Cardiac fibroblast (primary cell): ENCODE measurements at places on chromosomes 12 and 14.

- DNase-seq, result no peak
These were observed 70.0 kb downstream of the PPP2R5E start for GRCh38 chr14:63472986-63473788.

GRCh38 chr12:72346363-72346944 is 74.3 kb downstream of the TRHDE start:
- DNase-seq, result peak; percentile 56

DNA sequence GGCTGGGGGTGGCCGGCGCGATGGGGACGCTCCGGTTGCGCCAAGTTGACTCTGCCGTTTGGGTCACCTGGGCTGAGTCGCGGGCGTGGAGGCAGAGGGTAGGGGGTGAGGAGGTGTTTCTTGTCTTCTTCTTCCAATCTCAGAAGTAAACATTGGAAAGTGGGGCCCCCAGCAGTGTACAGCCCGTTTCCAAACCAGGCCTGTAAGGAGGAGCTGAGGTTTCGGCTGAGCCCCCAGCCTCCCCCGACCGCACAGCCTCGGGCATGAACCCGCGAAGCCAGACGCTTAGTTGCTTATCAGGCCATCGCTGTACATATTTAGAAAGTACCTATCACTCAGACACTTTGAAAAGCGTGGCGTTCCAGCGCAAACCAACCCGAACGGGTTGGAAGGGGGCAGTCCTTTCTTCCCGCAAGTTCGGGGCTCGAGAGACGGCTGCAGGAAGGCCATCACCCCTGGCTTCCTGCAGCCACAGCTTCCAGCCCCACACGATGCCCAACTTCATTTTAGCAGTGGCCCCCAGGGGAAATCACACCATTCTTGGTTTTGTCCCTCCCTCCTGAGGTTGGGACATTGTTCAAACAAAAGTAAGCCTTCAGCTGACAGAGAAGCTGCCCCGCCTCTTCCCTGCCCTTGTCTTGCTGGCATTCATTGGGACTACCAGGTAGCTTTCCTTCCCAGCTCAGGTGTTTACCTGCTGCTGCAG is 164.1 kb downstream of the ZFP36L1 start:
- DNase-seq, result no peak

DNA sequence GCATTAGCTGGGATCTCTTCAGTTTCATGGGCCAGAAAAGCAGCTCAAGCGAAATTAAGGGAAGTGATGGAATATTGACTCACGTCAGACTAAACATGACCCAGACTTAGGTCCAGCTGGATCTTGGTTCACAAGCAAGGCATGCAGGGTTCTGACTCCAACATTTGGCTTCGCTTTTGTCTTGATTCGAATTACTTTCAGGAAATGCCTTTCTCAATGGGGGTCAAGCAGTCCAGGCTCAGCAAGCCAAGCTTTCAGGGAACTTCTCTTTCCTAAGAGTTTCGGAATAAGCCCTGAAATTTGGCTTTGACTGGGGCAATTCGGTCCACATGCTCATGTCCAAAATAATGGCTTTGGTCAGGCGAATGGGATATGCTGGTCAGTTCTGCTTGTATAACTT is 678.7 kb upstream of the TMEM132C start:
- peak; percentile 90 for DNase-seq

DNA sequence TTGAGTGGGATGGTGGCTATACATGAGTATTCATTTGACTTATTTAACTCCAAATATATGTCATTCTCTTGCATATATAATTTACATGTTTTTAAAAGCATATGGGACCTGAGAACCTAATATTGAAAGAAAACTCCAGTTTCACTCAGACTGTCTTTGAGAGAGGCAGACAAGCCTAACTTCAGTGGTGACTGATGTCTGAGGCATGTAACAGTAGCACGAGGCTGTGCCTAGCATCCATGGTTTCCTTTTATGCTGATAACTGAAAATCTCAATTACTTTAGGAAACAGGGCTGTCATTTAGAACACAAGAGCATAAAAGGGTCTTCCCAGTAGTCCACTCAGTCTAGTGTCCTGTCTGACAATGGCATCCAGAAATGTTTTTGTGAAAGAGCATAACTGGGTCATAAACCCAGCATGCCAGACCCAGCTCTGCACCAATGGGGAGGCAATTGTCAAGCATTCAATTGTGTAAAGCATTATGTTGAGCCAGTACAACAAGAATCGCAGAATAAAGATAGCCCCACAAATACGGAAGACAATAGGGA is 24.3 kb downstream of the MAPK1IP1L start:
- peak; percentile 51 for DNase-seq

DNA sequence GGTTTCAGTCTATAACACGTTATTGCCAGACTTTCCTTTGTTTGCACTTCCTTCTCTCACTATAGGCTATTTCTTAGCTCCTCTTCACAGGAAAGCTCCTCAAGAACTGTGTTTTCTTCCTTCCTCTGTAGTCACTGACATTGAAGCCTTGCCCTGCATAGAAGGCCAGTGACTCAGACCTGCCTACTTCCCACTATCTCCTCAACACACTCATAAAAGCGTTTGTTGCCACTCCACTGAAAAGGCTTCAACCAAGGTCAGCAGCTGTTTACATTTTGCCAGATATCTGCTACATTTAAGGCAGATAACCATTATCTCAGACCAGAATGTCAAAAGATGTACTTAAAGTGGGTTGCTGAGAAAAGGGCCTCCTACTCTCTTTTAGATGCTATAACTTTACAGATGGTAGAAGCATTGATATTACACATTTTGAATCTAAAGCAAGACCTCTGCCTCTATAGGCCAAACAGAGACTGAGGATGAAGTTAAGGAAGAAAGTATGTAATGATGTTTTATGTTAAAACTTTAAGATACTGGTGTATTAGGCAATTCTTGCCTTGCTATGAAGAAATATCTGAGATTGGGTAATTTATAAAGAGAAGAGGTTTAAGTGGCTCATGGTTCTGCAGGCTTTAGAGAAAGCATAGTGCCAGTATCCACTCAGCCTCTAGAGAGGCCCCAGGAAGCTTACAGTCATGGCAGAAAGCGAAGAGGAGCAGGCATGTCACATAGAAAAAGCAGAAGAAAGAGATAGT is 233.3 kb upstream of the FLRT2 start:
- peak; percentile 69 for DNase-seq

DNA sequence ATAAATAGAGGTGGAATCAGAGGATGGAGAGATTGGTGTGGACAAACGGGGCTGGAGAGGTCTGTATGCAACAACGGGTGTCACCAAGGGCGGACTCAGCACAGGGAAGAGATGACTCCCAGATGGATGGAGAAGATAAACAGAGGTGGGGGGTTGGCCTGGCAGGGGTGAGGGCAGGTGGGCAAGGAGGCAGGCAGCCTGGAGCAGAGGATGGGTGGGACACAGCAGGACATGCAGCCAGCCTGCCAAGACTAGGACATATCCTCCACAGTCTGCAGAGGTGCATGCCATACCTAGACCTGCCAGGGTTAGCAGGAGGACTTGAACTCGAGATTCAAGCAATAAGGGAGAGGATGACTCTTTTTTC is 56.2 kb downstream of the TTC7B start:
- no peak for DNase-seq

- DNase-seq, result no peak
These were observed 78.6 kb downstream of the EML1 start for GRCh38 chr14:99871771-99872170.

DNA sequence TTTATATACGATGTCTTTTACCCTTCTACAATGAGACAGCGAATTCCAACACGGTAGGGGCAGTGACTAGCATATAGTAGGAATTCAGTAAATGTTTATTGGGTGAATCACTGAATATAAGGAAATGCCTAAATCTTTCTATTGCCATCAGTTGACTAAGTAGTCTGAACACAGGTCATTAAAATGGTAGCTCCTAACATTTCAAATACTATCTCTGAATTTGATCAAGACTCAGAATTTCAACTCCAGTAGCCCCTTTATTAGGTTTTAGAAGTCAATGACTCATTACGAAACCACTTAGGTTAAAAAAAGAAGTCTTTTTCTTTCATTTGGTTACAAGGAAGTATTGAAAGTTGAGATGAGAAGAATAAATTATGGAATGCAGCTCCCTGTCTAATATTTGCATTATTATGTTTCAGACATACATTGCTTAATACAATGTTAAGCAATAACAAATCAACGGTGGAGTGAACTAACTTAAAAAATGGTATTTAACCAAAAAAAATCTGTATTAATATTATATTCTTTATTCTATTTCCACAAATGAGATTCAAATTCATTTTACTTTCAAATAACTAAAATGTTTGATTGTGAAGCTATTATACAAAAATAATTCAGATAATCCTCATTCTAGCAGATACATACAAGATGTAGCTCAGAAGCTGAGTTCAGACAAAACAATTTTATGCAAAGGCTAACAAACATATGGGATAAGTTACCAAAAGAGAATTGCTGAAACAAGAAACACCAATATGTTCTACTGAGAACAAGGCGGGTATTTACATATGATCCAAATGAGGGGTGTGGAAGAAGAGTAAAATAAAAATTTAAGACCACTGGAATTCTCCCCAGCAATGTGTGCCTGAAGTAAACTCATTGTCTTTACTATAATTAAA is 302.7 kb downstream of the CEP128 start:
- DNase-seq, result peak; percentile 90

GRCh38 chr14:47278233-47278842 is 397.1 kb downstream of the MDGA2 start:
- DNase-seq, result peak; percentile 23

DNA sequence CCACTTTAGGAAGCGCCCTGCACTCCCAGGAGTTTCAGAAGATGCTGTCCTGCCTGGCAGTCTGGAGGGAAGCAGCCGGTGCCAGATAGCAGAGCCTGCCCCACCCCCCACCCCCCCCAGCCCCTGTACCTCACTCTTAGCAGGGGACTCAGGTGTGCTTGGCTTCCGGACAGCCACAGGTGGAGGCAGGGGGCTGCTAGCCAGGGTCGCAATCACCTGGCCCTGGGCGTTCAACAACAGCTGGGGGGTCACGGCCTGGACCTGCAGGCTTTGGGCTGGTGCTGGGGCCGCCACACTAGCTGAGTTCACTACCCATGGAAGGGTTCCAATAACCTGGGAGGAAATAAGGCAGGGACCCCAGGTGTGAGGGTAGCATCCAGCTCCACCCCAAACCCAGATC is 22.0 kb downstream of the POU6F1 start:
- no peak for DNase-seq

DNA sequence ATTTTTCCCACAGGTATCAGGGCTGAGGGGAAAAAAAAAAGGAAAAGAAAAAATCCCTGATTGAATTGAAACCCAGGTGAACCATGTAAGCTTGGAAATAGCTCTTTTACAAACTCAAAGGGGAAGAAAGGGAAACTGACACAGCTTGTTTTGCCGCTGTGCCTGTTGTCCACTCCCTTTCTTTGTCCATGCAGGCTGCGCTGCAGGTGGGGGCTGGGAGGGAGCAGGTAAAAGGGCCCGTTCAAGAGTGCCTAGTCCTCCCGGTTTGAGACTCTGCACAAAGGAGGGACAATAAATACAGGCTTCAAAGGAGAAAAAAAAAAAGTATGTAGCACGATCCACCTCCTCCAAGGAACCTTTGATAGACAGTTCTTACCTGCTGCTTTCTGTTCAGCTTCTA is 194.8 kb downstream of the GRIN2B start:
- DNase-seq, result no peak

DNA sequence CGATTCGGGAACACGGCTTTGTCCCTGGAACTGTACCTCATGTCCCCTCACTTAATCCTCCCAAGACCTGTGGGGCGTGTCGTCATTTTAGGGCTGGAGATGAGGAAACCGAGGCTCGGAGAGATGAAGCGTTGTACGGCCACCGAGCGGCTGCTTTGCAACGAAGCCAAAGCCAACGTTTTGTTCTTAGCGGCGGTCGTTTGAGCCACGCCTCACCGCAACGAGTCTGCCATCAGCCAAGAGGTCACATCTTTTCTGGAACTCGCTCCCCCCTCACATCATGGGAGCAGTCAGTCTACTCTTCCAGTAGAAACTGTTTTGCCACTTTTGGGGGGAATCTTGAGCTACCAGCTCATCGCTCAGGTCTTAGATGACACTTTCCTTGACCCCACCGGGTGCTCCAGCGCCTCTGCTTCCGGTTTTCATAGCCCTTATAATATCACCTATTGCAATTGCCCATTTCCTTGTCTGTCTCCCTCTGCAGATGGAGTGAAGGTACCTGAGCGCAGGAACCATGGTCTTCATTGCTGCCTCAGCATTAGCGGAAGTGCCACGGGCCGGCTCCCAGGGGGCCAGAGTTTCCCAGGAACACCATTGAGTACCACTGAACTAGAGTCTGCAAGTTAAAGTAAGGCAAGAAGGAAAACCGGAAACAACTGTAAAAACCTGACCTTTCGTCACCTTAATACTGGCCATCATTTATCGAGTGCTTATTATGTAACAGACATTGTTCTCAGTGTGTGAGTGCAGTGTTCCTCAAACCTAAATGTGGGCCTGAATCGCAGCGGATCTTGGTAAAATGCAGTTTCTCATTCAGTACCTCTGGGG is 19.6 kb downstream of the NINJ2 start:
- DNase-seq, result no peak

DNA sequence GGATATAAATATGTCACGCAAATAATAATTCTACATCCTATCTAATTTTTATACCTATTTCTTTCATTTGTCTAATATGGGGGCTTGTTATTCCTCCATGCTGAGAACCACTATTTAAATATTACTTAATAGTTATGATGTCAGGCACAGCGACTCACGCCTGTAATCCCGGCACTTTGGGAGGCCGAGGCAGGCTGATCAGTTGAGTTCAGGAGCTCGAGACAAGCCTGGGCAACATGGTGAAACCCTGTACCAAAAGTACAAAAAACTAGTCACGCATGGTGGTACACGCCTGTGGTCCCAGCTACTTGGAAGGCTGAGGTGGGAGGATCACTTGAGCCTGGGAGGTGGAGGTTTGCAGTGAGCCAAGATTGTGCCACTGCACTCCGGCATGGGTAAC is 45.2 kb downstream of the GXYLT1 start:
- no peak for DNase-seq

GRCh38 chr14:53304726-53305381 is 151.7 kb upstream of the DDHD1 start:
- no peak for DNase-seq
